ENCODE measurements at places on chromosomes 7 and 10. TPM values are rescaled to one million over a fixed set of nuclear protein-coding genes. Genes with fewer than 3 reads are reported as not detected.

- no peak overlapping the region for H3K4me3 ChIP-seq
- peaks cover 9% of the 10 kb centered on the region for H3K4me1 ChIP-seq
- no peak overlapping the region for H3K27ac ChIP-seq
- no peaks in the 10 kb centered on the region for H3K36me3 ChIP-seq
- no peak for DNase-seq
Observed at GRCh38 chr7:159145490-159145855, 806 bp upstream of the VIPR2 start.

- H3K27ac ChIP-seq, result no peak overlapping the region
- H3K4me1 ChIP-seq, result peaks cover 12% of the 10 kb centered on the region
- H3K27me3 ChIP-seq, result peaks cover 17% of the 10 kb centered on the region
- H3K36me3 ChIP-seq, result no peaks in the 10 kb centered on the region
Observed at GRCh38 chr10:114879093-114879492, 57.5 kb downstream of the FHIP2A start.

Gene SLC13A1
- total RNA-seq, result 0.10 TPM

Gene CLRN3
- total RNA-seq, result not detected

Gene MSS51
- total RNA-seq, result 6.4 TPM

Gene GPR26
- not detected for total RNA-seq

DNA sequence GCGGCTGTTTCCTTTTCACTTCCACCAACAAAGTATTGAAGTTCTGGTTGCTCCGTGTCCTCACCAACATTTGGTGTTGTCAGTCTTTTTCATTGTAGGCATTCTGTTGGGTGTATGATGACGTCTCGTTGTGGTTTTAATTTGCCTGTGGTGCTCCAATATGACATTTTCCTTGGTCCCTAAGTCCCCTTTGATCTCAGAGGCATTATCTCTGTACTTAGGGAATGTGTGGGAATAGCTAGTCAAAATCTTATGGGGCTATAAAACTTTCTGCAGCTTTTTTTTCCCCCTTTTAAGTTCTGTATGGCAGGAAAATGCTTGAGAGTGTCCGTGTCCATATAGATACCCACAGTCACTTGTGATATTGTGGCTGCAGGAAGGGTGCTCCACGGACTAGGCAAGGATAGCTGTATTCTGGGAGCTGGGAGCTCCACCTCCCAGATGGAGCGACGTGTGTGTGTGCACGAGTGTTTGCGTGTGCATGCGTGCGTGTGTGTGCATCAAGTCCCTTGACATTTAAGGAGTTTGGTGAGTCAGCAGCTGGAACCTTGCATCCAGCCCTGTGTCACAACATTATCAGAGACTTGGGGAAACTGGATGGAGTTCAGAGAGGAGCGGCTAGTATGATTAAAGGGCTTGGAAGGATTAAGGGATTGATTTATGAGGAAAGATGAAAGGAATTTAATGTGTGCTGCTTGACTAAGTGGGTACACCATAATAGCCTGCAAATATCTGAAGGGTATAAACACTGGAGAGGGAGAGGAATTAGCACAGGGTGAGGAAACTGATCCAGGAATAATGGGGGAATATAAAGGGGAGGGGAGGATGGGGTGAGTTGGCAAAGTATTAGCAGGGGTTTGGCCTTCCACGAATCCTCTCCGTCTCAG, 66.8 kb downstream of the LRMDA start:
- H3K27ac ChIP-seq, result no peak overlapping the region
- no peaks in the 10 kb centered on the region for H3K36me3 ChIP-seq
- H3K4me3 ChIP-seq, result no peak overlapping the region
- H3K4me1 ChIP-seq, result no peaks in the 10 kb centered on the region
- DNase-seq, result no peak
- H3K27me3 ChIP-seq, result no peaks in the 10 kb centered on the region

Gene NRCAM
- 4.6 TPM for total RNA-seq

GRCh38 chr10:97964748-97965147, 65.7 kb downstream of the CRTAC1 start:
- no peak overlapping the region for H3K4me3 ChIP-seq
- no peak for DNase-seq
- peaks cover 8% of the 10 kb centered on the region for H3K27me3 ChIP-seq
- no peaks in the 10 kb centered on the region for H3K36me3 ChIP-seq
- H3K4me1 ChIP-seq, result no peaks in the 10 kb centered on the region
- no peak overlapping the region for H3K27ac ChIP-seq

DNA sequence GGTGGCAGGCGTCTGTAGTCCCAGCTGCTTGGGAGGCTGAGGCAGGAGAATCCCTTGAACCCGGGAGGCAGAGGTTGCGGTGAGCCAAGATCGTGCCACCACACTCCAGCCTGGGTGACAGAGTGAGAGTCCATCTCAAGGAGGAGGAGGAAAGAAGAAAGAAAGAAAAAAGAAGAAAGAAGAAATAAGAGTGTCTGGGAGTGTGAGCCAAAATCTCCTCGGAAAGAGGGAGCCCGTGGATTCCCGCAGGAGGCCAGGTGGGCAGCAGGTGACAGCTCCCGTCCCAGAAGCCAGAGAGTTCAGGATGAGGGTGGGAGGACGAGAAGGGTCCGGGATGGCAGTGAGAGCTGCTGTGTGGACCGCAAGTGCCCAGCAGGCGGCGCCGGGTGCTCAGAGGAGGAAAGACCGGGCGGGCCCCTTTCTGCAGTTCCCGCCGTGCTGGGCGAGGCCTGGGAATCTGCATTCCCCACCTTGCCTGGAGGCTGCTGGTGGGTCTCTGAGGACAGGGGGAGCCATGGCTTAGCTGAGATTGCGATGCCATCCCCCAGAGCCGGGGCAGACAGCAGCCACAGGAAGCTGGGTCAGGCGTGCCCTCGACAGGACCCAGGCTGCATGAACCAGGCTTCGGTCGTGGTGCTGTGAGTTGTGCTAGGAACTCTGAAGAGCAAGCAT, 17.1 kb upstream of the AMZ1 start:
- H3K27ac ChIP-seq, result no peak overlapping the region
- no peak overlapping the region for H3K4me3 ChIP-seq
- DNase-seq, result peak; percentile 79
- H3K4me1 ChIP-seq, result peaks cover 8% of the 10 kb centered on the region
- no peaks in the 10 kb centered on the region for H3K36me3 ChIP-seq
- H3K27me3 ChIP-seq, result no peaks in the 10 kb centered on the region

DNA sequence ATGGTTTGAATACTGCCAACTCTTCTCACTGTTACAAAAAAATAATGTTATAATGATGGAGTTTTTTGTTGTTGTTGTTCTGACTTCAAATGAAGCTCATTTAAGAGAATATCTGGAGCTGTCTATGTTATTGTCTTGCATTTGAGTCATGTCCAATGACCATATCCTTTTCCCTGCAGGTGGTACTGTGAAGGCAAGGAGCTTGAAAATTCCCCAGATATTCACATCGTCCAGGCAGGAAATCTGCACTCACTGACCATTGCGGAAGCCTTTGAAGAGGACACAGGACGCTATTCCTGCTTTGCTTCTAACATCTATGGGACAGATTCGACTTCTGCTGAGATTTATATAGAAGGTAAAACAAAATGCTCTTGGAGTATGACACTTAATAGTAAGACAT, 33.5 kb downstream of the MYPN start:
- H3K36me3 ChIP-seq, result no peaks in the 10 kb centered on the region
- no peak for DNase-seq
- H3K27me3 ChIP-seq, result no peaks in the 10 kb centered on the region

- DNase-seq, result no peak
- peak overlapping the region; percentile 87 for H3K27ac ChIP-seq
- H3K36me3 ChIP-seq, result no peaks in the 10 kb centered on the region
- peaks cover 49% of the 10 kb centered on the region for H3K4me1 ChIP-seq
Observed at GRCh38 chr7:41880107-41880506, 177.2 kb upstream of the INHBA start.

- peaks cover 20% of the 10 kb centered on the region for H3K4me1 ChIP-seq
- peak overlapping the region; percentile 17 for H3K4me3 ChIP-seq
- peak overlapping the region; percentile 66 for H3K27ac ChIP-seq
- peaks cover 8% of the 10 kb centered on the region for H3K36me3 ChIP-seq
- DNase-seq, result no peak
- H3K27me3 ChIP-seq, result no peaks in the 10 kb centered on the region
Observed at GRCh38 chr10:100912013-100912604, 654 bp upstream of the SLF2 start.

Gene GIMAP4
- total RNA-seq, result 0.27 TPM

Gene UBN2
- 33.4 TPM for total RNA-seq
